ENCODE measurements at places on chromosomes 1 and 21.
A peak's percentile ranks its signal among the peaks of the same experiment; 100 is the strongest.

DNA sequence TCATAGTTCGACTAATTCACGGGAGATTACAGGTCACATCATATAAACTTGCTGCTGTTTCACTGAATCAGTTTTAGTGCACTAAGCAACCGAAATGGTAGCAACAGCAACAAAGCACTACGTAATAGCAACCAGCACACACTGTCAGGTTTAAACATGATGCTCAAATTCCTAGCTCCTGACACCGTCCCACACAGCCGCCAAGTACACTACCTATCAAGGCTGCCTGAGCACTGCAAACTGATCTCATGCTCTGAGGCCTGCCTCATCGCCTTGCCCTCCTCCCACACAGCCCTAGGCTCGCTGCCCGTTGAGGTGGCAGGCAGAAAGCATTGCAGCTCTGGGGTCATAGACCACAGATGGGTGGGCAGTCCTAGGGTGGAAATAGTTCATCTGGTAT is 12.4 kb downstream of the LAMC2 start:
- no peak for DNase-seq

DNA sequence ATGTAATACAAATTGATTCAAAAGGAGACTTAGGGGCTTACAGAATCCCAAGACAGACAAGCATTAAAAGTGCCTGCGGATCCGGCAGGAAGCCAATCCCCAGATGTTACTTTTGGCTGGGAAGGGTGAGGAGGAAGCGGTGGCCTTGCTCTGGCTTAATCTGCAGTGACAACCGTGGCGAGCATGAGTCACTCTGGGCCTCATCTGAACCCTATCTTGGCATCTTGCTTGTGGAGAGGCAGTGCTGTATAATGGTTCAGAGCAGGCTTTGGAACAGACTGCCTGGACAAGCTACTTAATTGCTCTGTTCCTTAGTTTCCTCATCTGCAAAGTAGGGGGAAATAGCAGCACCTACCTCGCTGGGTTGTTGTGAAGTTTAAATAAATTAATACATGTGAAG is 74.1 kb downstream of the XCL2 start:
- DNase-seq: peak; percentile 75

DNA sequence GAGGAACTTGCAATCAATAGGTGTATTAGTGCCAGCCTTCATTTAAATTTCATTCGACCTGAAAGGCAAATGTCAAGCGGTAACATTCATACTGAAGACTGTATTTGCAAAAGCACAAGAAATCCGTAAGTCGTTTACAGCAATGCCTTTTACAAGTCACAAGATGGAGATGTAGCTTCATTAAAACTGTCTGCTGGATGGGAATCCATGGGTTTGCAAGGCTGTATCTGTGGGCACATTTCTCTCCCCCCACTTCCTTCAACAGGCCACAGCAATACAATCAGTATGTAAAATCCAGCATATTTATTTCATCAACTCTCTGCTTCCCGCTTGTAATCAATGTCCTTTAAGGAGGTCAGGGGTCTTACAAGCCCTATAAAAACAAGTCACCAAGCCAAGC is 147.1 kb downstream of the SLC45A1 start:
- DNase-seq: no peak

DNA sequence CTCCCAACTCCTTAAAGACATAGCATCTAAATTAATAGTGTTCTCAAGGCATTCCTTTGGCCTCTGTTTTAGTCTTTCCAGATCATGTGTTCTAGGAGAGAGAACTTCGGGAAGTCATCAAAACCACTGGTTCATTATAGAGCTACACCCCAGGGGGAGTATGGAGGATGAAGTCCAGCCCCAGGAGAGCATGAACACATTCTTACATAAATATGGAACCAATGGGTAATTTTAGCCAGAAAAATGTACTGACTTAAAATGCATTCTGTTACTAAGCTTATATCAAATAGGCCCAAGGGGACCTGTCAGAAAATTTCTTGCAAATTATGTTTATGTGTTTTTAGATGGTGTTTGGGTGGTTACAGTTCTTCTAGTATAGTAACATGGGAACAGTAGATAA is 165.2 kb downstream of the NTMT2 start:
- no peak for DNase-seq

DNA sequence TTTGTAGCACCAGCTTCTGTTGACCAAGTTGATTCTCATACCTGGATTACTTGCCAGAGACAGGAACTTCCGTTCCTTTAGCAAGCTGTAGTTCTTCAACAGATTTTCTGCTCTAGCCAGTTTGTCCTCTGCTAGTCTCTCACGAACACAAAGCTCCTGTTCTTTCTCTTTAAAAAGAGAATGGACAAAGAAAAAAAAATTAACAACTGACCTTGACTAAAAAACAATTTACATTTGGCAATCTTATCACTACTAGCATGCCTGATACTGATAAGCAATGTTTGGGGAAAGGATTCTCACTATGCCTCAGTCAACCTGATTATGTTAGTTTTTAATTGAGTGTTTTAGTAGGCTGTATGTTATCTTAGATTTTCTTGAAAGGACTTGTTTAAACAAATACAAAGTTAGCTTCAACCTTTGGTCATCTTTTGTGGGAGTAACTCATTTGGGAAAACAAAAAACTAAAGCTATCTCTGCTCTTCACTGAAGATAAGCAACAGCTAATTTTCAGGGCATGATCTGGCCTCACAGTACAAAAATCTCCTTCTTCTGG is 8.3 kb downstream of the NEK2 start:
- no peak for DNase-seq

GRCh38 chr1:65386439-65386838 is 34.0 kb upstream of the LEPR start:
- no peak for DNase-seq

- no peak for DNase-seq
Measured at GRCh38 chr1:226611301-226611700, 62.7 kb downstream of the STUM start.

DNA sequence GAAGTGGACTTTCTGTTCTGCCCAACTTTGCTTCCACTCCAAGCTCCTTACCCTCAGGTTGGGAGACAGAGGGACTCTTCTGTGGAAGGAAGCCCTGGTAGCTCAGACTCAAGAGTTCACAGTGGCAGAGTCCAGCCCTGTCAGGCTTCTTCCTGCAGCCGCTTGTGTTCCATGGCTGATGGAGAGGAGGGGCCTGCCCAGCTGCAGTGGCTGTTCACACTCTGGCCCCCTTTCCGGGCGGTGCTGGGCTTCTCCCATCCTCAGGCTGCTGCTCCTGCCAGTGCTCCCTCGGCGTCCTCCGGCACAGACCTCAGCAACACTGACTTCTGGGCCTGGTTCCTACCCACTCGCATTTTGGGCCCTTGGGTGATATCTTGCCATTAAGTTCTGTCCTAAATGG is 4.0 kb downstream of the KRTAP10-1 start:
- no peak for DNase-seq

DNA sequence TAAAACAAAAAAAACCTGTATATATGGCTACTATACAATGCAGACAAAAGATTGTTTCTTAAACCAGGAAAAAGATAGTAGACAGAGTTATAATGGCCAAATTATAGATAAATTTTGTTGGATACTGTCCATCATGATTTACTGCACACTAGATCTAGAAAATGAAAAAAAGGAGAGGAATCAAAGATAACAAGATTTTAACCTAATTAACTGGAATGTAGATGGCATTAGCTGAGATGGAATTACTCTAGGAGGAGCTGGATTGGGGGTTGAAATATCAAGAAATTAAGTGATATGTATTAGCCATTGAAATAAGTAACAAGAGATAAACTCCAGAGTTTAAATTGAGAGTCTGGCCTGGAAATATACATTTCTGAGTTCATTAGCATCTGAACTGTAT is 1489.1 kb downstream of the PLA2G4A start:
- DNase-seq: no peak

DNA sequence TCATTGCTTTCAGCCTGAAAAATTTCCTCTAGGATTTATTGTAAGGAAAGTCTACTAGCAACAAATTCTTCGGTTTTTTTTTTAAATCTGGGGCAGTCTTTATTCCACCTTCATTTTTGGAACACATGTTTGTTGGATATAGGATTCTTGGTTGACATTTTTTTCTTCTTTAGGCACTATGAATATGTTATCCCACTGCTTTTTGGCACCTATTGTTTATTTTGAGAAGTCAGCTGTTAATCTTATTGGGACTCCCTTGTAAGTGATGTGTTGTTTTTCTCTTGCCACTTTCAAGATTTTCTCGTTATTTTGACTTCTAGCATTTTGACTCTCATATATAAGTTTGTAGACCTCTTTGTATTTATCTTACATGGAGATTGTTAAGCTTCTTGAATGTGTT is 99.3 kb downstream of the NPHS2 start:
- no peak for DNase-seq

- no peak for DNase-seq
Measured at GRCh38 chr1:56808410-56808809, 10.8 kb downstream of the FYB2 start.

DNA sequence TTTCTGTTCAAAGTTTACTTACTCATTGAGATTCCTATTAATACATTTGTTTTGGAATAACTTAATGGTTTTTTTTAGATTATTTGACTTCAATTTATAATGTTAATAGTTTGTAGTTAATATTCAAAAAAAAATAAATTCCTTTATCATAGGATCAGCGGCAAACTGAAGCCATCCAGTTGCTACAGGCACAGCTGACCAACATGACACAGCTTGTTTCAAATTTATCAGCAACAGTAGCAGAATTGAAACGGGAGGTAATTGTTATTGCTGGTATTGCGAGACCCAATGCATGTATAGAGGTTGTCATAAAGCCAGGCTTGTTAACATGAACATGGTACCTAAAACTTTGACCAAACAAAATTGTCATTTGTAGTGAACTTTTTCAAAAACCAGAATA is 59.0 kb upstream of the FASLG start:
- no peak for DNase-seq

DNA sequence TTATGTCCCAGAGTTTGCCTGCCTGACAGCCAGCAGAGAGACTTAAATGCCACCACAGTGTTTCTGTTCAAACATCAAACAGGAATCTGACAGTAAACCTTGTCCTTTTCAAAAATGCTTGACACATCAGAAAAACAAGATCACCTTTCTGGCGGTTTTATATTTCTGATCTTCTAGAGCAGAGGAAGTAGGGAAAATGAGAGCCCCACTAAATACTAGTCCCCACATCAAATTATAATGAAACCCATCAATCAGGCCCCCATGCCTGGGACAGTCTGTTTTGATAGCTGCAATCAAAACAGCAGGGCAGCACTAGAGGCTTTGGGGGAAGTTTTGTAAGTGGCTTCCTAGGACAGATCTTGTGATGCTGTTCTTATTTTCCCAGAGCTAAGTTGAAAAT is 129.3 kb downstream of the CNIH3 start:
- DNase-seq: no peak

GRCh38 chr21:37568916-37569315 is 202.3 kb downstream of the DYRK1A start:
- no peak for DNase-seq

GRCh38 chr21:14686466-14687267 is 140.6 kb upstream of the SAMSN1 start:
- DNase-seq: no peak

DNA sequence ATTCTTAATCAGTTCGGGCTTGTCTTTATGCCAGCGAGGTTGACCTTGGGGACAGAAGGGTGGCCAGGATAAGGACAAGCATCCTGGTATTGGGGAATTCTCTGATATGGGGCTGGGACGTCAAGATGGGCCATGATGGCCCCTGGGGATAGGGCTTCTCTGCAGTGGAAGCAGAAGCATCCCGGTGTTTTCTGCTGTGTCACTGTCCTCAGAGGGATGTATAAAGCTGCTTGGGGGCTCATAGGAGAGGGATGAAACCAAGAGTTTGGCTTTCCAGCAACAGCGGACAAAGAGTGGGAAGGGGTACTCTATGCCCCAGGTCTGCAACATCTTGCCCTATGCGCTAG is 1.4 kb upstream of the ATP1B1 start:
- no peak for DNase-seq

GRCh38 chr1:29518183-29518835 is 282.0 kb downstream of the PTPRU start:
- DNase-seq: peak; percentile 8

- peak; percentile 74 for DNase-seq
Measured at GRCh38 chr1:9196129-9197040, 38.2 kb upstream of the H6PD start.

DNA sequence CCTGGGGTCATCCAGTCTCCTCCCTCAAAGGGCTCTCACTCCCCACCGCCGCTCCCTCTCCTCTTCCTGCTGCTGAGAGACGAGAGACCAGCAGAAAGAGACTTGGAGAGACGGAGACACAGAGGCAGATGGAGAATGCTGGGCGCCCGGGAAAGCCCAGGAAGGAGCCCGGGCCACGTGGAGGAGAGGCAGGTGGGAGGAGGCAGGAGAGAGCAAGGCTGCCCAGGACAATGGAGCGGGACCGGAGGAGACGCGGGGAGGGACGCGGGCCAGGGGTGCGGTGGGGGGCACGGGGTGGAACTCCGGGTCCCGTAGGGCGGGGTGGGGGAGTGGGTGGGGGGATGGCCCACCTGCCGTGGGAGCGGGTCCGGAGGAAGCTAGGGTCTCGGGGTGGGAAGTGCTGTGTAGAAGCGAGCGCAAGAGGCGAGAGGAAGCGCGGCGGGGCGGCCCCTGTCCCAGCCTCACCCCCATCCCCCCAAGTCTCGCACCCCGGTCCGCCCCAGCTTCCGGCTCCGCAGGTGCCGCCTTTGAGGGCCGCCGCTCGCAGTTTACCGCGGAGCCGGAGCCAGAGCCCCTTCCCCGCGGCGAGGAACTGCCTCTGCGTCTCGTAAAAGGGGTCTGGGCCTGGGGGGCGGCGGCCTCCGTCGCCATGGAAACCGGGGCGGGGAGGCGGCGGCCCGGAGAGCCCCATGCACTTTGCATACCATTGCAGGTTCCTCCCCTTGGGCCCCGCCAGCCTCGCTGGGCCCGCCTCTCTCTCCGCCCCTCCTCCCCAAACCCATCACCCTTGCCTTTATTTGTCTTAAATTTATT is 11.7 kb upstream of the EPHA2 start:
- DNase-seq: no peak

GRCh38 chr1:234093741-234094140 is 189.3 kb downstream of the SLC35F3 start:
- DNase-seq: no peak

DNA sequence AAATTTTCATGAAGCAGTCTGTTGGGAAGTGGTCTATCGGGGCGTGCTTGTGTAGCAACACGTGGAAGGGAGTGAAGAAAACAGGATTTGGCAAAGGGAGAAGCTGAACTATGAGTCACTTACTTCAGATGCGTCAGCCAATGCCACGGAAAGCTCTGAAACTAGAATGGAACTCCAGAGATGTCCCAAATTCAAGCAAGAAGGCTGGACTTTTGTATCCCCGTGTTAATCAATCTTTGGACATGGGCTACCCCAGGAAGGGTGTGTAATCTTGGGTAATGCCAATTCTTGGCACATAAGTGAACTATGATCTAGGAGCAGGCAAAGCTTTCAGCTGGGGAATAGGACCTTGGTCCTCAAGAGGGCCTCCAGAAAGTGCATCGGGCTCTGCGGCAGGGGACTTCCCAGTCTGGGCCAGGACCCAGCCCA is 102.6 kb downstream of the ADSS2 start:
- DNase-seq: peak; percentile 58
